ENCODE measurements at places on chromosomes 2 and 18.

DNA sequence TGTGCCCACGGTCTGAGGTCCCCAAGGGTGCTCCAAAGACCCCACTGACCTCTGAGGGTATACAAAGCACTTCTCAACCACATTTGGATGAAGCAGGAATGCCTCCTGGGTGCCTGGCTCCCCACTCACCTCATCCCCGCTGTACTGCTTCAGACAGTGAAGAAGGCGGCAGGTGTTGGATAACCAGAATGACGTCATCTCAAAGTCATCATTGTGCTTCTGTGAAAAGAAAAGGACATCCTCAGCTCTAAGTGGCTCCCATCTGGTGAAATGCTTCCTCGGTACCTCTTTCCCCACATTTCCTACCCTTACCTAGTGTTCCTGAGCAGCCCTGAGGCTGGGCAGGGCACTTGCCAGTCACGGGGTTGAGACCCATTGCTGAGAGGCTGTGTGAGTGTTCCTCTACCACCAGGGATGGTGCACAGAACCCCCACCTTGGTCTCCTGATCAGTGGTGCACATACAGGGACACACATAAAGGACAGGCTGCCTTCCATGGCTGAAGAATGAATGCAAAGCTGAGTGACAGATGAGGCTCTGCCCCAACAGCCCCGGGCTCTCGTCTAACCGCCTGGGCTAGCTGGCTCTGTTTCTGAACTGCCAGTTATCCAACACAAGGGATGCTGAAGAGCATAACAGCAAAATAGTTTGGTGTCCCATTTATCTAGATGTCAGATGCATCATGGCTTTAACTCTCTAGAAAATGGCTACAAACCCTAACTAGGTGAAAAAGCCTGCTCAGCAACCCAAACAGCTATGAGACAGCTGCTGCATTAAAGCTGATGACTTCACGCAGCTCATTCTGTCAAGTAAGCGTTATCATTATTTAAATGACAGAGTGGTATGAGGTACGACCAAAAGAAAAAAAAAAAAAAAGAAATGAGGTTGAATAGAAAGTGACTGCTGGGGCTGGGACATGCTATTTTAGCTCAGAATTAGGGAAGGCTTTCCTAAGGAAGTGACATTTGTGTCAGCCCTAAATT, 28.2 kb upstream of the ACAA2 start:
- no peak for DNase-seq

DNA sequence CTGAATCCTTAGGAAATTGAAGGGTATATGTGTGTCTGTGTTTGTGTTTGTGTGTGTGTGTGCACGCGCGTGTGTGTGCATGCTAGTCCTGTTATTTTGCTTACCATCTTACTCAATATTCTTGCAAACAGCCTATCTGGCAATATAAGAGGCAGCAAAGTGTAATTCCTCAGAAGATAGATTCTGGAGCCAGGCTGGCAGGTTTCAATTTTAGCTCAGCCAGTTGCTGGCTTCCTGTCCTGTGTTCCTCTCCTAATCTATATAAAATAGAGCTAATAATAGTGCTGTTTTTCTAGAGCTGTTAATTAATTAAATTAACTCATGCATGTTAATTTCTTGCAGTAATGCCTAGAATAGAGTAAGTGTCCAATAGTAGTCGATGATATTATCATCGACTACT, 256.2 kb downstream of the PIK3C3 start:
- no peak for DNase-seq

DNA sequence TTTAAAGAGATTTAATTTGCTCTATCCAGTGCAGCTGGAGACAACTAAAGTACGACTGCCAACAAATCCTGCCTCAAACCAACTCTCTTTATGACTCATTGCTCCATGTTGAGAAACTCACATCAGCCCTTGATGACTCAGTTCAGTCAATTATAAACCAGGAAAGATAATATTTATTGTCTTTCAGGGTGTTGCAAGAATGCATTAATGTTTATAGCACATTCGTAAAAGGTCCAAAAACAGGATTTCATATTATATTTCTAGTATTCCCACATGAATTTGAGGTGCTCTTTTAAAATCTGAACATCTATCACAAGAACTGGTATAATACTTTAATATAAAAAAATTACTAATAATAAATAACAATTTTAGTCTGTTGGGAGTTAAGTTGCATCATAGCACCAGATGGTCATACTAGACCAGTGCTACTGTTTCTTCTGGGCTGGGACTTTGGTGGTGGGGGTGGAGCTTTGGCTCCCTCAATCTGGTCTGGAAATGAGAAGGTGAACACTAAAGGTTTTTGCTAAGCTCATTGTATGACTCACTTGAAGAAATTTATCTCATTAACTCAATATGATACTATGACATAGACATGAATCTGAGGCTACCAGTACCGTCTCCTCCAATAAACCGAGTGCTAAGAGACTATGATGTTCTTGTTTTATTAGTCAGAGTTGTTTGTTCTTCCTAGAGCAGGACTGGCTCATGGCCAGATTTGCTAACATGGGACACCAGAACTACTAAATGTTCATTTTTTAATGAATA, 26.6 kb upstream of the MAP3K20 start:
- peak; percentile 18 for DNase-seq

DNA sequence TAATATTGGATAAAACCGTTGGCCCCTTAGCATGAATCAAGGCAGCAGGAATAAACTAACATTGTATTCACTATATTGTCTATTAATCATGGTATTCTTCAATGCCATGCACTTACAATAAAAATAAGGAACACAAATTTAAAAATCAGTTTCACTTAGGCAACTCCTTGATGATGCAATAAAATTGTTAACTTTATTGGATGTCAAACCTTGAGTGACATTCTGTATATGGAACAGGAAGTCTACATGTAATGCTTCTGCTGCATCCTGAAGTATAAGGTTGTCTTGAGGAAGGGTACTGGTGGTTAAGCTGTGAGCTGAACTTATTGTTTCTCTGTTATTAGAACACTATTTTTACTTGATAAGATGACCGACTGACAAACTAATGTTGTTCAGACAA, 605.5 kb downstream of the SATB2 start:
- DNase-seq: no peak

GRCh38 chr2:126890551-126891450, 7.9 kb upstream of the TEX51 start:
- DNase-seq: no peak

DNA sequence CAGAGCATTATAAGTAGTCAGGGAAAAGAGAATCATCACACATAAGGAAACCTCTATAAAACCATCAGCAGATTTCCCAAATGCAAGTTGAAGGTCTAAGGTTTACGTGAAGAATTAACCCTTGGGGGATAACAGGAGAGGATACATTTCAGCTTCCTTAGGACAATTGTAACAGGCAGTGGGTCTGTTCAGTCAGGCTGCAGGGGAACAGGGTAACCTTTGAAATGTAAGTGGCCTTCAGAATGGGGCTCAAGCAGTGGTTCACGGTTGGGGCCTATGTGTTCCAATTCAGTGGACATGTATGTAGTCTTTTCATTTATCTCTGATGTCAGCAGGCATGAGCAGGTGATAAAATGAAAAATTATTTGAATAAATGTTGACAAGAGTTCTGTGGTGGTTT, 139.3 kb downstream of the EML6 start:
- no peak for DNase-seq

- DNase-seq: no peak
Measured at GRCh38 chr18:74562131-74562730, 27.9 kb downstream of the CNDP1 start.

DNA sequence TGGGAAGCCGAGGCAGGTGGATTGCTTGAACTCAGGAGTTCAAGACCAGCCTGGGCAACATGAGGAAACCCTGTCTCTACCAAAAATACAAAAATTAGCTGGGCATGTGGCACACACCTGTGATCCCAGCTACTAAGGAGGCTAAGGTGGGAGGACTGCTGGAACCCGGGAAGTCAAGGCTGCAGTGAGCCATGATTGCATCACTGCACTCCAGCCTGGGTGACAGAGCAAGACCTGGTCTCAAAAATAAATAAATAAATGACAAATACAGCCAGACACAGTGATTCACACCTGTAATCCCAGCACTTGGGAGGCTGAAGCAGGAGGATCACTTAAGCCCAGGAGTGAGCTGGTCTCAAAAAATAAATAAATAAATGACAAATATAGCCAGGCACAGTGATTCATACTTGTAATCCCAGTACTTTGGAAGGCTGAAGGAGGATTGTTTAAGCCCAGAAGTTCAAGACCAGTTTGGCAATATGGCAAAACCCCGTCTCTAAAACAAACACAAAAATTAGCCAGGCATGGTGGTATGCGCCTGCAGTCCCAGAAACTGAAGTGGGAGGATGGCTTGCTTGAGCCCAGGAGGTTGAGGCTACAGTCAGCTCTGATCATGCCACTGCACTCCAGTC, 6.2 kb downstream of the KANSL3 start:
- no peak for DNase-seq

GRCh38 chr2:191661097-191661924, 16.6 kb upstream of the NABP1 start:
- DNase-seq: no peak

- no peak for DNase-seq
Measured at GRCh38 chr2:214076527-214076926, 334.3 kb upstream of the VWC2L start.

DNA sequence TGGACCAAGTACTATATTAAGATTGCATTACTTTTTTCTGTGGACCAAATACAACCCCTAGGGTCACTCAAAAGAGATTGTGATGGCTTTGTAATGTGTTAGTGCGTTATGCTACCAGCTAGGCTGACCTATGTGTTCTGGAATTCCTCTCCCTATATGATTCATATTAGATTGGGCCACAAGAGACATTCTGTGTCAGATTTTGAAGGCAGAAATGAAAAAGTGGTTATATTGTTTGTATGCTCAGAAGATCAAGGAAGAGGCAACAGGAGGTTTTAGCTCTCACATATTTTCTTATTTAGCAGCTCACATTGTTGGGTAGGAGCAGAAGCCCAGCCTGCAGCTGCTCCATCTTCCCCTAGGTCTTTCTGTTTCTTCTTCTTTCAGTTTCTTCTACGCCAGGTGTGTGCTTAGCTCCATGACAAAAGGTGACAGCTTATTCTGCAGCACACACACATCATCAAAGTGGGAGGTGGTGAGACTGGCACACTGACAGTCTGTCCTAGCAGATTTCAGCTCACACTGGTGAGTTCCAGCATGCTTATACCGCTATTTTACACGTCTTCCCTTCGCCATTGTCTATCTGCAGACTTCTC, 156.8 kb upstream of the UBE2E3 start:
- DNase-seq: no peak

DNA sequence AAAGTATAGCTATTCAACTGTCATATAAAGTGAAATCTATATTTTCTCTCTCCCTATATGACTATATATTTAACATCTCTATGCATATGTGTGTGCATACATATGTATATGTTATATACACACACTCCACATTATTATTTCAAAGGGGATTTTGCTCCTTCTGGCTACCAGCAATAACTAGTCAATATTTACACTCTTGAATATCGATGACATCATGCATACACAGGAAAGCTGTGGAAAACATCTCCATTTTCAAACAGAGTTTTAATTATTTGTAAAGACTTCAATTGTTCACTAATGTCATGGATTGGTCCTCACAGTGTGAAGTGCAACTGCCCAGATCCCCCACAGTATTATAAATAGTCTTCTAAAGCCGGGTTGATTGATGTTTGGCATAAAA, 195.9 kb upstream of the TCF4 start:
- DNase-seq: no peak

GRCh38 chr2:15311201-15311907, 249.8 kb downstream of the NBAS start:
- no peak for DNase-seq

DNA sequence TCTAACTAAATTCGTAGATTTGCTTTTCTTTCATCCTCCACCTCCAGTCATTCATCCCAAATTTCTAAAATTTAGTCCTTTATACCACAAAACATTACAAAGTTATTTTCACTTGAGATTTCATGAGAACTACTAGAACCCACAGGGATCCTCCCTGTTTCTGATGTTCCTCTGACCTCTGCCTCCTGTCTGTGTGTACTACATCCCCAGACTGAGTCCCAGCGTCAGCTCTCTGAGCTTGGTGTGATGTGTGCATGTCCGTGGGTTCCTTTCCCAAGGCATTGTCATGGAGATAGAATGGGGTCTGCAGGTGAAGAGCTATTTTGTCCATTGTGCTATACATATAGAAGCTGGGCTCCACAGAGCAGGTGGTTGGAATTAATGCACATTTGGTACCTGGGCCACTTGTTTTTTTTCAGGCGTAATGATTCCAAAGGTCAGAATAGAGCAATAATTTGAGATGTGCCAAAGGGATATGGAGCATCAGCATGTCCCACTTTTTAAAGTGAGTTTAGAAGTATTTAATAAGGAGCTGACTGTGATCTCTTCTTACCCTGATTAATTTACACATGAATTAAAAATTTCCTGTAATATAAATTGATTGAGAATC, 151.2 kb upstream of the BOD1L2 start:
- no peak for DNase-seq

DNA sequence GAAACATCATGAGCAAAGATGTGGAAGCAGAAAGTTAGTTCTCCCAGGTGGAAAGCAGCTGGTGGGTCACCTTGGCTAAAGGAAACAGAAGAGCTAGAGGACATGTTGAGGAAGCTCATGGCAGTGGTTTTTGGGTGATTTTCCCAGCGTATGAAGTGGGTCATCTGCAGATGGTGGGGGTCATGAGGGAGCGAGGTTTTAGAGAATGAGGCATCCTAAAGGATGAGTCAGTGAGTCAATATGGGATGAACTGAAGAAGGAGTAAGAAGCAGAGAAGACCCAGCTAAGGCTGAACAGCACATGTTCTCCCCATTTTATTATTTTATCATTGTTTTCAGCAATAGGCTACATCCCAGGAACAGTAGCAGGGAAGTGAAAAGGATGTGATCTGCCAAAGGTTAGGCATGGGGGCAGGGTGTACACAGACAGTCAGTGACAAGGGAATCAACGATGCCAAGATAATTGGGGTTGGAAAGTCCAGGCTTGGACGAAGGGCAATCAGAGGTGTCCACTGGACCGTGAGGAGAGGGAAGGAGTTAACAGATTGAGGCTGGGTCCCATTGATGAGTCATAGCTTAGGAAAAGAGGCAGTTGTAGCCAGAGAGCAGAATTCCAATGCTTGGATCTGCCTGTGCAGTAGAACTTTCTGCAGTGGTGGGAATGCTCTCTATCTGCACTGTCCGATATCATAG, 289.3 kb upstream of the RAB12 start:
- DNase-seq: no peak

- DNase-seq: no peak
Measured at GRCh38 chr18:50372743-50373142, 2.1 kb upstream of the SKA1 start.

GRCh38 chr18:24543795-24544498, 83.5 kb downstream of the HRH4 start:
- DNase-seq: no peak

DNA sequence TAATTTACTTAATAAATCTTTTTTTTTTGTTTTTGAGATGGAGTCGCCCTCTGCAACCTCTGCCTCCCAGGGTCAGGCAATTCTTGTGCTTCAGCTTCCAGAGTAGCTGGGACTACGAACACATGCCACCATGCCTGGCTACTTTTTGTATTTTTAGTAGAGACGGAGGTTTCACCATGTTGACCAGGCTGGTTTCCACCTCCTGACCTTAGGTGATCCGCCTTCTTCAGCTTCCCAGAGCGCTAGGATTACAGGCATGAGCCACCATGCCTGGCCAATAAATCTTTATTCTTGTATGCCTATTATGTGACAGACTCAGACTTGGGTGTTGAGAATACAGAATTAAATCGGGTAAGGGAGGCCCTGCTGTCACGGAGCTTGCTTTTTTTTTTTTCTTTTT, 16.7 kb upstream of the ASXL2 start:
- no peak for DNase-seq

Data from stimulated activated CD4-positive, alpha-beta T cell treated with anti-CD3 and anti-CD28 coated beads, Interleukin-4, amount 100 ng/mL, for 1 hour (primary cell).